Putamen (tissue), 1 donor: ENCODE measurements at places on chromosomes 12 and 14.

GRCh38 chr12:89347325-89347829 lies 4.9 kb downstream of the DUSP6 start:
- DNase-seq, result peak; percentile 10

- no peak for DNase-seq
Observed at GRCh38 chr12:107767466-107767865, 6.5 kb upstream of the PRDM4 start.

GRCh38 chr14:102200690-102201352 lies 61.1 kb downstream of the WDR20 start:
- DNase-seq, result no peak

DNA sequence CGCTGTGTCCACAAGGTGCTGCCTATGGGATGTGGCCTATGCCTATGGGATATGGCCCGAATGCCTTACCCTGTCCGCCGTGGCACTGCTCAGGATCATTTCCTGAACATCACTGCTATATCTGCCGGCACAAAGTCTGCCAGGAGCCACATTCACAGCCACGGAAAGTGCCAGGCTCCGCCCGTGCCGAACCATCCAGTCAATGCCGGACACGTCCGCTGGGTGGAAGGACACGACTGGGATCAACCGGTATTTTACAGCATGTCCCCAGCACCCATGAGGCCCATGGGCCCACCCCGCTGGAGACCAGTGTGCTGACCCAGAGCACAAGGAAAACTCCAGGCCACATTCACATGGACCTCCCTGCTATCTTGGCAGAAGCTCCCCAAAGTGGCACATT lies 14.6 kb upstream of the RAB35 start:
- DNase-seq, result no peak
